ENCODE measurements at places on chromosomes 6 and 20.

DNA sequence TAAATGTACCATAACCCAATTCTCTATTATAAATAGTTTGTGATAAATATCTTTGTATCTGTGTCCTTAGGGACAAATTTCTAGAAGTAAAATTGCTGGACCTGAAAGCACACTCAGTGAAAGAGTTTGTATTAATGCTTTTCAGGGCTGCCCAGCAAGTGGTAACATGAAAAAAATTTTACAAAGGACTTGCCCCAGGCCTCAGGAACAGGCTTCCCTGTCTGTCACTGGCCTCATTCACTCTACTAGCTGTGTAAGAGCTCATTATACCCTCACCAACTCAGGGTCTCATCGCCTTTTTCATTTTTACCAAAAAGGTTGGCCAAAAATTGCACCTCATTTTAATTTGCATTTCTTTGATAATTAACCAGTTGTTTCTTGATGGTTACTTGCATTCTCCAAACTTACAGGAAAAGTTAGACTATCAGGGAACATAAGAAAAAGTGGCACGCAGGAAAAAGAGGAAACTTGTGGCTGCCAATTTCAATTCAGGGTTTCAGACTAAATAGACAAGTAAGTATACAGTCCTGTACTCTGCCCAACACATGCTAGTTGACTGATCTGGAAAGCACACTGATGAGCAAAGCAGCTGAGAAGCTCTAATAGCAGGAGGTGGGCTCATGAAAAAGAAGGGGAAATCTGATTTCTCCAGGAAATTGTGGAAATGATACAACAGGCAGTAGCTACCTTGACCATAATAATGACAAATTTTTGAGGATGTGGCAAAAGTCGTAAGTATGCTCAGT, 161.5 kb downstream of the KIF6 start:
- no peak for DNase-seq

DNA sequence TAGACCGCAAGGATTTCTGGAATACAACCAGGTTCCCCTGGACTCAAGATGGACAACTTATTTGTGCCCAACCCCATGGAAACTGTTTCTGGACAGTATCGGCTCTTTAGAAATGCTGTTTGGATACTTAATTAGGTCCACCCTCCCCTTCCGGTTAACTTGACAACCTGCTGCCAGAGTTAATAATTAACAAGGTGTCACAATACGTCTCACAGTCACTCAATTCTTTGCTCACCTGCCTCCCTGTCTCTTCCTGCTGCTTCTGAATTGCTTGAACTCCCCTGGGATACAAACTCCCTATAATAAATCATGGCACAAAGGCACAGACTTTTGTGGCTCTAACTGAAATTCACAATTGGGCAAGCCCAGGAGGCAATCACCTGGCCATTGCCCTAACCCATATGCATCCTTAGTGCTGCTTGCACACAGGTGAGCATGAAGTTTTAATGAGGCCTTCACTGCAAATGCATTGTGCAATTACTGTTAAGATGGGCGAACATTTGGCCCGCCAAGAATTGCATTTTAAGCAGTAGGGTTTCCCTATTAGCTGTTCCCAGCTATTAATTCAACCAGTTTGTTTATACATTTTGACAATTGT, 504.4 kb upstream of the NOX3 start:
- no peak for DNase-seq

- no peak for DNase-seq
Observed at GRCh38 chr6:71250099-71250602, 38.5 kb upstream of the OGFRL1 start.

GRCh38 chr6:126268092-126268491, 71.8 kb upstream of the CENPW start:
- DNase-seq, result no peak

DNA sequence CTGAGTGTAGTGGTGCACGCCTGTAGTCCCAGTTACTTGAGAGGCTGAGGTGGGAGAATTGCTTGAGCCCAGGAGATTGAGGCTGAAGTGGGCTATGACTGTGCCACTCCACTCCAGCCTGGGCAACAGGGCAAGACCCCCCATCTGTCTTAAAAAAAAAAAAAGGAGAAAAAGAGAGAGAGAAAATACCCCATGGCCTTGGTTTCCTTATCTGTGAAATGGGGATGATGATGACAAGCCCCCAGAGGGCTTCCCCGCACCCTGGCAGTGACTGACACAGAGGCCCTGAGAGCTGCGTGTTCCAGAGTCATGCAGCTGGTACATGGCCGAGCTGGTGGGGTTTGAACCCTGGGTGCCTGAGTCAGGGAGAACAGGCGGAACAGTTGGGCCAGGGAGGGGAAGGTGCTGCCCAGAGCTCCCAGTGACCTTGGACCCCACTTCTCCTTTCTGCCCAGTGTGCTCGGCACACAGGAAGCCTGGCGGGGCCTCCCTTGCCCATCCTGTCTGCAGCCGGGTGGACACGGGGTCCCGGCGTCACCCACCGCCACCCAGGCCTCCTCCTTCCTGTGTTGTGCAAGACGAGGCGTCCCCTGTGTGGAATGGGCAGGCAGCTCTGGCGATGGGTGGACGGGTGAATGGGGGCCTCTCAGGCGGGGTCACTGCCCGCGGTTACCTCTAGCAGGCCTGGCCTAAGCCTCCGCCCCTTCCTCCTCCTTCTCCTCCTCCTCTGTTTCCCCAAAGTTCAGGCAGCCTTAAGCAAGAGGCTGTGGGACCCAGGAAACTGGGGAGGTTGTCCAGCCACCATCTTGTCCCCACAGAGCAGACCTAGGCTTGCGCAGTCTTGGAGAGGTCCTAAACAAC, 84.2 kb downstream of the CEBPB start:
- DNase-seq, result no peak

- DNase-seq, result no peak
Observed at GRCh38 chr20:11305406-11305805, 612.3 kb upstream of the BTBD3 start.

DNA sequence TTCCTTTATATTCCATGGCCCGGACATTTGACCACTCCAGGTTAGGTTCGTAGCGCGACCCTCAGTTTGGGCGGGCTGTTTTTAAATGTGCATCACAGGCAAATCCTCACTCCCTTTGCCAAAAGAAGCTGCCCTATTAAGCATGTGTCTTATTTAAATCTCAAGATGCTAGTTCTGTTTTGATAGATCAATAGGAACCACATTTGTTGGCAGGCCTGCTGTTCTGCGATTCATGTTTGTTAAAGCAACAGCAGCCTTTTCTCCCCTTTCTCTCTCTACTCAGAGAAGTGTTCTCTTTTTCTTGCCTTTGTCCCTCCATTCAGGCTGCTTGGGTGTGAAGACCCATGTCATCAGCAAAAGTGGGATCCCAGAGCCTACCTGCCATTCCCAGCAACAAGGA, 212.0 kb upstream of the SSTR4 start:
- DNase-seq, result no peak

- no peak for DNase-seq
Observed at GRCh38 chr20:32792316-32792715, 27.4 kb upstream of the MAPRE1 start.

DNA sequence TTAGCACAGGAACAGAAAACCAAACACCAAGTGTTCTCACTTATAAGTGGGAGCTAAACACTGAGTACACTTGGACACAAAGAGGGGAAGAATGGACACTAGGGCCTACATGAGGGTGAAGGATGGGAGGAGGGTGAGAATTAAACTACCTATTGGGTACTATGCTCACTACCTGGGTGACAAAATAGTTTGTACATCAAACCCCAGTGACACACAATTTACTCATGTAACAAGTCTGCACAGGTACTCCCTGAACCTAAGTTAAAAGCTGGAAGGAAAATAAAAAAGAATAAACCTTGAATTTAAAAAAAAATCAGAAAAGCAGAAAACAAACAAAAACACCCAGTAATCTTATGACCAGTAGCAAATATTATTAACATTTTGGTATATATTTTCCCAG, 188.6 kb downstream of the TFAP2B start:
- DNase-seq, result no peak

- no peak for DNase-seq
Observed at GRCh38 chr6:108294297-108294726, 542 bp upstream of the AFG1L start.

DNA sequence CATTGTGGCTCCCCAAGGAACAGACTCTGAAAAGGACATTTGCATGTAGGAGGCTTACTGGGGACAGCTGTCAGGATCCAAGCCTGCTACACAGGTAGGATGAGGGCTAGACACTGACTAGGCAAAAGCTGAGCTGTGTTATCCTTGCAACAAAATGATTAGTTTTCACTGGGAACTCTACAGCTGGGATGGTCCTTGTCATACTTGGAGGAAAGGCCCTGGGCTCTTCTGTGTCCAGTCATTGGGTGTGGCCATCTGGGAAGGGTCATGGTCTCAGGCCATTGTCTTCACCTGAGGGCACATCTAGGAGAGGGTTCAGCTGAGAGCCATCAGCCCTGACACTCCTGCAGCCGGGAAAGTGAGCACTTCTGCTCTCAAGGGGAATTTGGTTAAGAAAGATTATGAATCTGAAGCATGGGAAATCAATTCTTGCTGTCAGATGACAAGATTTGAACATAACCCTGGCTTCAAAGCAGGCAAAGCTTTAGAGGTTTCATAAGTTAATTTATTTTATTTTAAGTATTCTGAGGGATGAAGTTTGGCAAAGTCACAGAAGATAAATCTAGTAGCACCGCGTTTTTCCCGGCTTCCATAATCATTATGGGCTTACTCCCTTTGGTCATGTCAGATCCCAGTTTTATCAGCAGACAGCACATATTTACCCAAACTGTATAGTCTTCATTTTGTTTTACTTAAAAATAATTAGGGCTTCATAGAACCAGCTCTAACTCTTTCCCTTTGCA, 78.4 kb upstream of the SLC22A23 start:
- no peak for DNase-seq

DNA sequence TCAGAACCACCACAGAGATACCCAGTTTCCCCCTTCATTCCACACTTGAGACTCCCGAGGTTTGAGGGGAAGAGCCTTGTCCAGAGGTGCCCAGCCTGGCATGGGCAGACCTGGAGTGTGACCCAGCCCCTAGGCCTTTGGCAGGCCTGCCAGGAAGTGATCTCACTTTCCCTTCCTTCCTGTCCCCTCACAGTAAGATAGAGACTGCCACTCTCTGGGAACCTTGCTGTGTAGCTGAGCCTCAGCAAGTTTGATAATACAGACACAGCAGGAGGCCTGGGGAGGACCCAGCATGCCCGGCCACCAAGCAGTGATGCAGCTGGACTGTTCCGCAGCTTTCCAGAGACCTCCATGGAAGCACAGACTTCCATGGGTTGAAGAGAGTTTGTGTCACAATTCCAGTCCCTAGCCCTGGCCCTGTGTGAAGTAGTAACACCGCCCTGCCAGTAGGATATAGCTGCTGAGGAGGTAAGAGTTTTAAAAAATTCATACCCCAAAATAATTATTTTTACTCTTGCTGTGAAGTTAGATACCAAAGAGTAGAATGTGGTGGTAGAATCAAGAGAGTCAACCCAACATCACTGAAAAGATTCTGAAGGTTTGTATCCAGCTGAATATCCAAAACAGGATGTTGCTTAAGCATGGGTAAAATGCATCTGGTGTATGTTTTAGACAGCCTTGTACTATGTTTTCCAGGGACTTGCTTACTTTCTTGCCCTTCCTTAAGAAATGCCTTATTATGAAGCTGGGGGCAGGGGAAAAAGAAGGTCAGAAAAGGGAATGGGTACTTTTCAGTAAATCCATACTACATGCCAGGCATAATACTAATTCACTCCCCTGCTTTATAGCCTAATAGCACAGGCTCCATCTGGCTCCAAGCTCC, 16.3 kb downstream of the PKIG start:
- no peak for DNase-seq

- DNase-seq, result no peak
Observed at GRCh38 chr6:109304284-109305015, 77.8 kb downstream of the CD164 start.

GRCh38 chr6:33848484-33848883, 44.7 kb upstream of the MLN start:
- DNase-seq, result no peak

DNA sequence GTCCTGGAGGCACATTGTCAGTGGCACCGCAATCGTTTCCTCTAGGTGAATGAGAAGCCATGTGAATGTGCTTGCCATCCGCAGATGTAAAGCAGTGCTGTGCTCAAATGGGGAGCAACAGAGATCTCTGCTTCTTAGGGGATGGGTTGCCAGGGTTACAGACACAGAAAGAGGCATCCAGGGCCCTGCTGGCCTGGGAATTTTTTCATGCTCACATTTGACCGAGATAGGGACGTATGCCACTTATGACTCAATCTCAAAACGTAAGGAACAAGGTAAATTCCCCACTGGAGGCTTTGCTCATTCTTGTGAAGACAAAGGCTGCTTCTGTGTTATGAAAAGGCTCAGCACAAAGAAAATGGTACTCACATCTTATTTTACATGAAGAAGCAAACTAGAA, 11.0 kb downstream of the C6orf118 start:
- no peak for DNase-seq

GRCh38 chr6:170189236-170189635, 101.6 kb downstream of the DLL1 start:
- DNase-seq, result no peak

DNA sequence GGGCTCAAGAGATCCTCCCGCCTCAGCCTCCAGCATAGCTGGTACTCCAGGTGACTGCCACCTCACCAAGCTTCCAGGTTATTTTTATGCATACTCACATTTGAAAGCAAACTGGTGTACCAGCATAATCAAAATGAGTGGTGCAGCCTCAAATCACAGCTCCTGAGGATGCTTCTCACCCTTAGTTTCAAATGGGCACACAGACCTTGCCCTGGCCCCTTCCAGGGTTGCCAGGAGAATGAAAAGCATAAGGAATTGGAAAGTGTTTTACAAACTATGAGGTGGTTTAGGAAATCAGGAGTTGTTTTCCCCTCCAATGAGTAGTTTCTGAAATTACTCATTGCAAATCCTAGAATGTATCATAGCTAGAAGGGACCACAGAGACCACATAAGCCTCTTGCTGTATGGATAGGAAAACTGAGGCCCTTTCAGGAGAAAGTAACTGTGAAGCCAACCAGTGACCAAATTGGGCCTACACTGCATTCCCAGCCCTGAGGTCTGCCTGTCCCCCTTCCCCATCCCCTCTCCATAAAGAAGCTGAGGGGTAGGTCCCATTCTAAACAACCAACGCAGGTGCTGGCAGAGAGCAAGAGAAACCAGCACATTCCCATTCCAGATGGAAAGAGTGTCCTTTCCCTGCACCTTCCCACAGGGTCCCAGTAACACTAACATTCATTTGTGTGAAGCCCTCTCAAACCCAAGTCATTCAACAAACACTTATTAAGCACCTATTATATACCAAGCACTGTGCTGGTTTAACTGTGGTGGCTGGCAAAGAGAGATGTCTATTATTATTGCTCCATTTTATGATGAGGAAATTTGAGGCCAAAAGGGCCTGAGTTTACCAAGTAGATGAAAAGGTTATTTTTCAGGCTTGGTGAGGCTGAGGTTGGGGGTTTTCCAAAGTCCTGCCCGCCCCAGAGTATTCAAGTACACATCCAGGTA, 2.1 kb upstream of the E2F1 start:
- DNase-seq, result no peak
